CD8-positive, alpha-beta memory T cell (primary cell): ENCODE measurements at places on chromosomes 7 and 10.
A peak's percentile ranks its signal among the peaks of the same experiment; 100 is the strongest.

- H3K27ac ChIP-seq, result no peak overlapping the region
- no peaks in the 10 kb centered on the region for H3K36me3 ChIP-seq
- no peaks in the 10 kb centered on the region for H3K4me1 ChIP-seq
- H3K4me3 ChIP-seq, result no peak overlapping the region
- peaks cover 37% of the 10 kb centered on the region for H3K27me3 ChIP-seq
- DNase-seq, result no peak
Observed at GRCh38 chr7:155450970-155451801, 6.7 kb upstream of the EN2 start.

DNA sequence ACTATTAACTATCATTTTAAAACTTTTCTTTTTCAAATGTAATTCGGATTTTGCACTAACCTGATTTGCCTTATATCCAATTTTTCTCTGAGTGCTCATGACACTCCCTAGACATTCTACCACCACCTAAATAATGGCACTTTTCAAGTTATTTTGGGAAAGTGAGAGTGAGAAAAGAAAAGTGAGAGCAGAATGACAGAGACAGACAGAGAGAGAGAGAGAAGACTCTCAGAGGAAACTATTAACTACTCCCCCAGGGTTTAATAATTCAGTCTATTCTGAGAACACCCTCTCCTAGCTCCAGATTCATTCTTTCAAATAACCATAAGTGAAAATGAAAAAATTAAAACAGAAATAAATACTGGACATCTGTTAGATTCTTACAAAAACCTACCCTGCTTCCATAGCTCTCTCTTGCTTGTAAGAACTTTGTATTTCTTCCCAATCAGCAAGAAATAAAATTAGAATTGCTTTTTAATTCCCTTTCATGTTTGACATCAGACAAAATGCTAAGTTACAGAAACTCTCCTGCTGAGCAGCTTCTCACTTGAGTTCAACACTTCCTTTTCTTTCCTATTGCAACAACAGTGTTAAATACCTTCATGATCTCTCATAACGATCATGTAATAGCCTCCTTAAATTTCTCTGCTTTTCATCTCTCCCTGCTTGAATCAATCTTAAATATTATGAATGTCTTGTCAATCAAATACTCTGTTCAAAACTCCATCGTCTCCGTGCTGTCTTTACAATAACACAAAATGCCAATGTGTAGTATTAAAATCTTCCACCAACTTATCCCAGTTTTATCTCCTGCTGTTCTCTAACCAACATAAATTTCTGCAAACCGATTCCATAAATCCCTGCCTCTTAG, 191.7 kb downstream of the SEMA3E start:
- H3K4me1 ChIP-seq, result no peaks in the 10 kb centered on the region
- no peak overlapping the region for H3K4me3 ChIP-seq
- no peaks in the 10 kb centered on the region for H3K36me3 ChIP-seq
- H3K27me3 ChIP-seq, result no peaks in the 10 kb centered on the region
- DNase-seq, result no peak

- no peak overlapping the region for H3K27ac ChIP-seq
- H3K4me3 ChIP-seq, result no peak overlapping the region
- DNase-seq, result no peak
- H3K36me3 ChIP-seq, result peaks cover 50% of the 10 kb centered on the region
- peaks cover 37% of the 10 kb centered on the region for H3K4me1 ChIP-seq
Observed at GRCh38 chr10:73856261-73856660, 18.1 kb downstream of the CAMK2G start.

DNA sequence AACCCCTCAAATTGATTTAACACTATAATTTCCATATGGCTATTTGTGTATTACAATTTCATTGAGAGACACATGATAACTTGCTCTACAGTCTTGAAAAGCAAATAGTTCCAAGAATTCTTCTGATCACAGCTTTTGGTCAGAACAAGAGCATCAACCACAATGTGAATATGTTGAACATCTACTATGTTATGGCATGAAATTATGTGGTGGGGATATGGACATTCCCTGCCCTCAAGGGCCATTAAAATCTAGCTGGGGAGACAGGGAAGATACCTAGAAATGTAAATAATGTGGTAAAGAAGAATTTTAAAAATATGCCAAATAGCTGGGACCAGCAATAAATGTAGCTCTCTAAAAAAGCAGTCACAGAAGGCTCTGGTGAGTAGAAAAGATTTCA, 262.2 kb downstream of the FZD1 start:
- no peaks in the 10 kb centered on the region for H3K36me3 ChIP-seq
- H3K27me3 ChIP-seq, result no peaks in the 10 kb centered on the region
- no peak for DNase-seq

GRCh38 chr7:123220396-123220795, 20.6 kb upstream of the SLC13A1 start:
- no peak overlapping the region for H3K4me3 ChIP-seq
- H3K36me3 ChIP-seq, result no peaks in the 10 kb centered on the region
- no peak overlapping the region for H3K27ac ChIP-seq
- no peaks in the 10 kb centered on the region for H3K4me1 ChIP-seq

- no peak for DNase-seq
- H3K27me3 ChIP-seq, result no peaks in the 10 kb centered on the region
- no peaks in the 10 kb centered on the region for H3K4me1 ChIP-seq
- no peak overlapping the region for H3K4me3 ChIP-seq
- no peak overlapping the region for H3K27ac ChIP-seq
Observed at GRCh38 chr10:78600740-78601139, 468.0 kb upstream of the ZMIZ1 start.

DNA sequence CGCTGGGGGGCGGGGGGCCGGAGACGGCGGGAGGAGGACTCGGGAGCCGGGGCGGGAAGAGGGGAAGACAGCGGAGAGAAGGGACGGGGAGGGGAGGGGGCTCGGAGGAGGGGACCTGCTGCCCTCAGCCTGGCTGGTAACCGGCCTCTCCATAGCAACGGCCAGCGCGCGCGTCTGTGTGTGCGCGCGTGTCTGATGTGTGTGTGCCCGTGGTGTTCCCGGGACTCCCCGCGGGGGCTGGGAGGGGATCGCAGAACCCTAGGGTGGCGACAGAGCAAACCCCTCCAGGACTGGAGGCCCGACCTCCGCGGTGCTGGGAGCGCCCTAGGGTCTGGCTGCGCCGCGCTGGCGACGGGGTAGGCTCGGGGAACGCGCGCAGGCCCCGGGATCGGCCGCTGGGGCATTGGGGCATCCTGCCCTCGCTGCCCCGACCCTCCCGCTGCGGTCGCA, 356.3 kb downstream of the DNAJB6 start:
- peaks cover 12% of the 10 kb centered on the region for H3K4me1 ChIP-seq
- H3K4me3 ChIP-seq, result no peak overlapping the region
- H3K27me3 ChIP-seq, result peaks cover 16% of the 10 kb centered on the region
- no peak for DNase-seq
- H3K36me3 ChIP-seq, result no peaks in the 10 kb centered on the region

- peak within 1 kb of the TSS; percentile 78 for H3K27ac ChIP-seq
- peak; percentile 41 for DNase-seq
- peaks cover 7% of the 10 kb centered on the region for H3K4me1 ChIP-seq
- no peaks in the 10 kb centered on the region for H3K27me3 ChIP-seq
- no peaks in the 10 kb centered on the region for H3K36me3 ChIP-seq
Observed at GRCh38 chr10:17454161-17455014, at the start of gene ST8SIA6. Gene ST8SIA6, minus strand, starts transcription at chr10:17454595. Its CDS starts 340 bp downstream, at chr10:17454255.
